Spinal cord (tissue), 10 donors: ENCODE measurements at places on chromosomes 2 and 18.

DNA sequence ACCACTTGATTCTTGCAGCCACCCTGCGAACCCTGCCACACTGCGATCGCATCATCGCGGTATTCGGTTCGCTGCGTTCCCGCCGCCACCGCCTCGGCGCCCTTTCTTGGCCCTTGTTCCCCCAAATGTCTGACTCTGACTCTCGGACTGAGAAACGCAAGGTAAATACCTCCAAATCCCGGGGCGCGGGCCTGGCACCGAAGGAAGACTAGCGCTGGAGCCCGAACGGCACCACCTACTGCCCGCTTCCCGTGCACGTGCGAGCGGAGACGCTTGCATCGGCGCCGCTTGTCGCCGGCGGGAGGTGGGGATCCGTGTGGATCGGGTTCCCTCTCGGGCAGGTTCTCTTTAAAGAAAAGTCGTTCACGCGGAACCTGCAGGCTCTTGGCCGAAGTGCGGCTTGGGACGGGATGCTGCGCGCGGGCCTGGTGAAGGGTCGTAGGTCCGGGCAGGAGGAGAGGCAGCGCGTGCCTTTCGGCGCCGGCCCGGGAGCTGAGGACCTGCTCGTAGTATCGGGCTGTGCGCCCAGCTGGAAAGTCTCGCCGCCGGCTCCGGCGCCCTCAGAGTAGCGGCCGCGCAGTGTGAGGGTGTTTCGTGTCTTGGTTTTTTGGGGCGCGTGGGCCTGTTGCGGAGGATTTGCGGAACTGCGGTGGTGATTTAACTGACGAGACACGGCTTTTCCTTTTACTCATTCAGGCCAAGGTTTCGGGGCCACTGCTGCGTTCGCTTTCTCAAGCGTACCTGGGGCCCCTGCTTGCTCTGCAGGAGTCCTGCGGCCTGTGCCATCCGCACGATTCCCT is 514 bp downstream of the BCL2L11 start:
- H3K36me3 ChIP-seq, result peaks cover 6% of the 10 kb centered on the region
- peak overlapping the region; percentile 67 for H3K27ac ChIP-seq
- peaks cover 57% of the 10 kb centered on the region for H3K4me1 ChIP-seq
- peaks cover 49% of the 10 kb centered on the region for H3K27me3 ChIP-seq
- H3K4me3 ChIP-seq, result peak overlapping the region; percentile 88

DNA sequence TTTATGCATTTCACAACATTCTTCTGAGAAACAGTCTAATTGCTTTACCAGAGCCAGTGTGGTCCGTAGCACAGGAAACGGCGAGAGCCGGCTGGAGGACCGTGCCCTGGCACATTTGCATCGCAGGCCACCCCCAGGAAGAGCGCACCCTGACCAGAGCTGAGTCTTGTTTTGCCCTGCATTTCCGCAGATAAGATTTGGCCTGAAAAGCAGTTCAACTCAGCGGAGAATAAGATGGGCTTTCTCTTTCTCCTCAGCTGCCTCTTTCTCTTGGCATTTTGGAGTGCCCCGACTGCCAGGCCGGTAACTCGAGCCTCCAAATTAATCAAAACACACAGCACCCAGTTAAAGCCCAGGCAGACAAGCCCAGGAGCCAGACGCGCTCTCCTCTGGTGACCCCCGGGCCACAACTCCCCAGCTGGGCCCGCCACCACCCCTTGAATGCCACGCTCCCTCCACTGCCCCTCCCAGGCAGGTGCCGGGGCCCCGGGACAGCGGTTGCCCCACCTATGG is 464 bp downstream of the COL4A4 start:
- peak overlapping the region; percentile 19 for H3K4me3 ChIP-seq
- DNase-seq, result no peak
- H3K27me3 ChIP-seq, result peaks cover 32% of the 10 kb centered on the region
- no peaks in the 10 kb centered on the region for H3K36me3 ChIP-seq
- peaks cover 15% of the 10 kb centered on the region for H3K4me1 ChIP-seq

DNA sequence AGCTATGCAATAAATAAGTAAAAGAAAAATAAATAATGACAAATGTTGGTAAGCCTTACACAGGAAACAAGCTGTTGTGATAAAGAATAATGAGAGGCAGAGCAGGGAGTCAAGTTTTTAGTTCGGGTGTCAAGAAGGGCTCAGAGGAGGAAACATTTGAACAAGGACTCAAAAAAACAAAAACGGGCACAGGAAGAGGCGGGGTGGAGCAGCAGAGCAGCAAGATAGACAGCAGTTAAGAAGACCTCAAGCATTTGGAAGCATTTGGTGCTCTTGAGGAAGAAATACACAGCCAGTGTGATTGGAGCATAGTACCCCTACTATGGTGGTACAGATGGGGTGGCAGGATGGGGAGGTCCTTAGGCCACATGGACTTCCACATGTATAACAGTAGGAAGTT is 2.8 kb downstream of the TMEM169 start:
- H3K36me3 ChIP-seq, result no peaks in the 10 kb centered on the region
- no peaks in the 10 kb centered on the region for H3K27me3 ChIP-seq
- H3K4me1 ChIP-seq, result peaks cover 25% of the 10 kb centered on the region
- H3K27ac ChIP-seq, result no peak overlapping the region

DNA sequence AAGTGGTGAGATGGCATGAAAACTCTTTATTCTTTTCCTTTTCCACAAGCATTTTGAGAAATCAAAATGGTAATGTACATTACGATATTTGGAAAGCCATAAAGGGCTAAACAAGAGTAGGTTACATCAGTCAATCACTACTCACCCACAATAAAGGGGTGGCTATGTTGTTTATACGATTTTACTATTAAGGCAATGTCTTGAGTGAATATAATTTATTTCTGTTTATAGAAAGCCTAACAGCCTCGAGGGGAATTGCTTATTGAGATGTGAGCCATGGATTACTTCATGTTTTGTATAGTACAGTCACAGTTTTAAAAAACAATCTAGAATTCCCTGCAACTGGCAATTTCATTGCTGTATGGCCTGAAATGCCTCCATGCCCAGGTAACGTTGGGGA is 237.5 kb upstream of the RBBP8 start:
- H3K27me3 ChIP-seq, result no peaks in the 10 kb centered on the region
- no peak for DNase-seq
- no peak overlapping the region for H3K4me3 ChIP-seq
- no peak overlapping the region for H3K27ac ChIP-seq

DNA sequence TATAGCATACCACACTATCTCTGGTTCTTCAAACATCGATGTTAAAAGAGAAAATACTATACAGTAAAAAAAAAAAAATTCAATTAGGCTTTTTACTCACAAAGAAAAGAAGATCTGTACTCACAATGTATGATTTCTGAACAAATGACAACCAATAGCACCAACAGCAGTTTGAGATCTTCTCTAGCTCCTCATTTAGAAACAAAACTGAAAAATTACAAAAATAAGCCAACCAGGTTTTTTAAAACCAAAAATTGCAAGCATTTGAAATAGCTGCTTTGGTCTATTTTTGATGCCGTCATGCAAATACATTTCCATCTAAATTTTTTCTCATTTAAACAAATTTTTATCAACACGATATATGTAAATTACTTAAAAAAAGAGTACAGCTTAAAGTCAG is 34.3 kb upstream of the RALBP1 start:
- no peaks in the 10 kb centered on the region for H3K36me3 ChIP-seq
- H3K27ac ChIP-seq, result no peak overlapping the region

DNA sequence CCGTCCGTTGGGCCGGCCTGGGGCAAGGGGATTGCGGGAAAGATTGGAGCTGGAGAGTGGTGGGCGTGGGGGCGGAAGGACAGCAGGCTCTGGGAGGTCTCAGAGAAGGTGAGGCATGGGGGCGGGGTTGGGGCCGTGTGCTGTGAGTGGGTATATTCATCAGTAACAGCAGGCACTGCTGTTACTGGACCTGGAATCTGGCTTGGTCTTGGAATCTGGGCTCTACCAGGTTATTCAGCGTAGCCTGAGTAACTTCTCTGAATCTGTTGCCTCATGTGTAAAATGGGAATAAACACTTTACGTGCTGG is 435 bp downstream of the RNF181 start:
- H3K36me3 ChIP-seq, result peaks cover 37% of the 10 kb centered on the region
- DNase-seq, result no peak
- H3K27ac ChIP-seq, result peak overlapping the region; percentile 84
- H3K27me3 ChIP-seq, result no peaks in the 10 kb centered on the region
- peaks cover 30% of the 10 kb centered on the region for H3K4me1 ChIP-seq

GRCh38 chr2:146312899-146313298 is 1531.9 kb upstream of the ACVR2A start:
- H3K4me1 ChIP-seq, result no peaks in the 10 kb centered on the region
- no peak overlapping the region for H3K4me3 ChIP-seq
- DNase-seq, result no peak
- H3K36me3 ChIP-seq, result no peaks in the 10 kb centered on the region
- no peaks in the 10 kb centered on the region for H3K27me3 ChIP-seq

- DNase-seq, result no peak
- H3K36me3 ChIP-seq, result no peaks in the 10 kb centered on the region
- no peak overlapping the region for H3K27ac ChIP-seq
- no peaks in the 10 kb centered on the region for H3K27me3 ChIP-seq
- no peak overlapping the region for H3K4me3 ChIP-seq
Observed at GRCh38 chr18:39753178-39753577, 2187.6 kb upstream of the CELF4 start.

- H3K36me3 ChIP-seq, result no peaks in the 10 kb centered on the region
- H3K4me3 ChIP-seq, result no peak overlapping the region
- DNase-seq, result no peak
- H3K4me1 ChIP-seq, result no peaks in the 10 kb centered on the region
- no peak overlapping the region for H3K27ac ChIP-seq
Observed at GRCh38 chr2:57876313-57876712, 170.3 kb upstream of the VRK2 start.
